ENCODE measurements at places on chromosomes 5 and 9.

GRCh38 chr9:106085479-106085878 is 391.1 kb downstream of the TMEM38B start:
- DNase-seq, result no peak

DNA sequence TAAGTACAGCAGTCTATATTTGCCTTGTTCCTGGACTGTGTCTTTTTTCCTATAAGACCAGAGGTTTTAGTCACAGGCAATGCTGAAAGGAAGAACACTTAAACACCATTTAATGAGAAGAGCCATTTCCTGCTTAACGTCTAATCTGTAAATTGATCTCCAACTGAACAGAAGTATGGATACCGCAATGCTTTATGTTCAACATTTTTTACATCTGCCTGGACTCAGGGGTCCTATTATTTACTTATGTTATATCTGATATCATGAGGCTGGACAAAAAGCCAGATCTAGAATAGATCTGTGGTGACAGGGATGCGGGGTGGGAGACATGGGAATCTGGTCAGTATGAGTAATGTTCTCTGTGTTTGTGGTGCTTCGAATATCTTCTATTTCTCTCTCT is 334.6 kb upstream of the MPDZ start:
- no peak for DNase-seq

- no peak for DNase-seq
Measured at GRCh38 chr5:117058740-117059139, 484.1 kb upstream of the SEMA6A start.

- DNase-seq, result no peak
Measured at GRCh38 chr9:101915482-101915881, 177.0 kb upstream of the GRIN3A start.

GRCh38 chr5:95958310-95959014 is 3.2 kb downstream of the ELL2 start:
- DNase-seq, result no peak

GRCh38 chr5:53779541-53779981 is 219.1 kb downstream of the NDUFS4 start:
- DNase-seq, result no peak

DNA sequence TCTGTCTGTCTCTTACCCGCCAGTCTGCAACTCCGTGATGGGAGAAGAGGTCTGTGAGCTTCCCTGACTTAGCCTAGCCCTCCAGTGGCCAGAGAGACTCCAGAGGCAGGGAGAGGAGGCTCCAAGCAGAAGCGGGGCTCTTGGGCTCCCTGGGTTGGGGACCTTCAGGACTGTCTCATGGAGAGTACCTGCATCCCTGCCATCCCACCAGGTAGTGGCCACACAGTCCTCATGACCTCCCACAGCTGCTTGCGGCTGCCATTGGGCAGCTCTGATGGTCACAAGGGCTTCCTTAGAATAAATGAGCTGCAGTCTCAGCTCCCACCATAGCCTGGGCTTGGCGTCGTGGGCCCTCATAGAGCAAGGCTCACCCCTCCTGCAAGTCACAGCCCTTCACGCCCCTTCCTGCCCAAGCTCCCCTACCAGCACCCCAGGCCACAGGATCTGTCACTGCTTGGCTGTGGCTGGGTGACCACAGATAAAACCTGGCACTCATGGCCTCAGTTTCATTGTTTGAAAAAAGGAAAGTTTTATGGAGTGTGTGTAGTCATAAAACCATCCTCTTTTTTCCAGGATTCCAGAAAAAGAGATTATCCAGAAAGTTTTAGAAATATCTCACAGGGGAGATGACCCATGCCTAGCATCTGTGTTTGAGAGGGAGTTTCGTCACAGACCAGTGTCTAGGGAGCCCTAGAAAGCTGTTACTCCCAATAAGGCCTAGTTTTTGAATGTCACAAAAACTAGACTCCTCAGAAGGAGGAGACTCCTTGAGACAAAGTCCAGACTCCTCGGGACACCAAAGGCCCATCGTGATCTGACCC is 48.4 kb downstream of the PPARGC1B start:
- DNase-seq, result no peak

DNA sequence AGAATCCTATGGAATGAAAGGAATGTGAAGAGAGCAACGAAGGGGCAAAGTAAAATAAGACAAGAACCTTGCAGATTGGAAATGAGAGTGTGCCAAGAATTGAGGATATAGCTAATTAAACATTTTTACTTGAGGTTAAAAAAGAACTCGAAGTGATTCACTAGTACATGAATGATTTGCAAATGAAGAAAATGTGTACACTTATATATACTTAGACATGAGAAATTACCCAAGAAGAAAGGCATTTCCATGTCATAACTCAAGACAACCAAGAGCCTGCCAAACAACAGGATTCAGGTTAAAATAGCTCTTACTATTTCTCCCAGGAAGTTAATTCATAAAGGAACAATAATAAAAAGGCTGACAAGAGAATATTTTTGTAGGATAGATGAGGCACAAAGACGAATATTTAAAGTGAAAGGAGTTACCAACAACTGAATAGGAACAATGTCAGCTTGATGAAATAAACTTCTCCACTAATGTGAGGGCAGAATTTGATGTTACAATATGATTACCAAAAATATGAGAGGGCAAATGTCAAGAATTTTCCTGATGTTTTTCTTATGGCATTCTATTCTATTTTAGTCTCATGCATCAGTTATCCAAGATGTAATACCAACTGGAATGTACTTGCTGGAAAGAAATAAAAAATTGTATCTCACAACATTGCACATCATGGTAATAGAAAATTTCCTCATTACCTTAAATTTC is 18.9 kb upstream of the NPR3 start:
- DNase-seq, result no peak

DNA sequence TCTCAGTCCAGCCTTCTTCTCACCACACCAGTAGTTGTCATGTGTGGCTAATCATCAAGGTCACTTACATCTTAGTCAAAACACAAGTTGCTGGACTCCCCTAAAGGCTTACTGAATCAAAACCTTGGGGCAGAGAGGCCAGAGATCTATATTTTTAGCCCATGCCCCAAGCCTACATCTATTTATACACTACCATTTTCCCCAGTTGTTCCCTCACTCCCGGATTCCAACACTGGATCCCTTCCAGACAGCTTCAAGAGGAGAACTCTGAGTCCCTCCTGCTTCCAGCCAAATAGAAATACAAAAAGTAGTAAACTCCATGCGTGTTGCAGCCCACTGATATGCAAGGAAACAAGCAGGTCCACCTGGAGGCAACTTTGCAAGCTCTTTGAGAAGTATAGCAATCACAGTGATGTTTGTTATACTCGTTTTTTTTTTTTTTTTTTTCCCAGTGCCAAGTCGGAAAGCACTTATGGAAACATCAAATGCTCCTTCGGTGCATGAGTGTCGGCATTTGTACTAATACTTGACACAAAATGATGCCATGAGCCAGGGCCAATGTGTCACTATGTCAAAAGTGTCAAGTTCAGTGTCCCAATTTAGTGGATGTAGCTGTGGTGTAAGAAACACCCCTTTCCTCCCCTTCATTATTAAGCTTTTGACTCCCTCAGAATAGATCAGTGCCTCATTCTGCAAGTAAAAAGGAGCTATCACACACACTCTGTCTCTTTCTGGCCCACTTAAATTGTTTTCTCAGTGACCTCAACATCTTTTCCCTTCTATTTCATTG is 594.2 kb upstream of the SGCD start:
- DNase-seq, result no peak

DNA sequence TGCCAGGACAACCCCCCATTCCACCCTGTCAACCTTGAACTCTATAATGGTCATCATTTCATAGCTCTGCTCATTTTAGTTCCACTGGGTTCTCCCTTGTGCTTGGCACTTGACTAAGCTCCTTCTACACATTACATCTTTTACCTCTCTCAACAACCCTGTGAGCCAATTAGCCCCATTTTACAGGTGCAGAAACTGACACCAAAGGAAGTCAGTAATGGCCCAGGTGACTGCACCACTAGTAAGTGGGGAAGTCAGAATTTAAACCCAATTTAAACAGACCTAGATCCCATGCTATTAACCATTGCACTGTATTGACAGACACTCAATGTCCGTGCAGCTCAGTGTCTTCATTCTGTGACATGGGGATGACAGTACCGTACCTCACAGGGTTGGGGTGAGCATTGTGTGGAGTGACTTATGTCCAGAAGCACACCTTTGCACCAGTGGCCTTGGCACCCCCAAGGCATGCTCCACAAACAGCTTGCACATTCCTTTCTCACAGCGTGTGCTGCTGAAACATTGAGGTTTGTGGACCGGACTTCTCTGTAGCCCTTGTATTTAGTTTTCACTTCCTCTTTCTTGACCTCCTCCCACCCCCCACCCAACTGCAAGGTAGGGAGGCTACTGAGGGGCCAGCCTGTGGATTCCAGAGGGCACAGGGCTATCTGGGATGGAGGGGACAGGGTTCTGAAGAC is 23.1 kb downstream of the IRF1 start:
- DNase-seq, result peak; percentile 43

DNA sequence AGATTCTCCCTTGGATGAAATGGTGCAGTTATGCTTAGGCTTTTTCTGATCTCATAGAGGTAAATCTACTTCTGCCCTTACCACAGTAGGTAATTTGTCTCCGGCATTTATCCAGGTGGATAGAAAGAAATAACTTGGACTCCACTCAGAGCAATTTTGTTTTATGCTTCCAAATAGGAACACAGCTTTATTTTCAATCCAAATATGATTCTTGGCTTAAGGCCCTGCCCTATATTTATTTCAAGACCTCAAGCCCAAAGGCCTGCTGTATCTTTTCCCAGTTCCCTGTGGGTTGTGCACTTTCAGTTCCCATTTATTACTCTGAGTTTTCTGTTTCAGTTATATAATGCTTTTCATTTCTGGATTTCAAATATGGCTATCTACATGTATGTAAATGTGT is 274.2 kb upstream of the SMC2 start:
- DNase-seq, result no peak

GRCh38 chr5:38267372-38267771 is 9.0 kb downstream of the EGFLAM start:
- no peak for DNase-seq

Data from CD4-positive, alpha-beta T cell (primary cell).